Mesendoderm (in vitro differentiated cells): ENCODE measurements at places on chromosomes 16 and 17.

GRCh38 chr17:225551-225950 is 44.1 kb upstream of the DOC2B start:
- DNase-seq, result no peak

DNA sequence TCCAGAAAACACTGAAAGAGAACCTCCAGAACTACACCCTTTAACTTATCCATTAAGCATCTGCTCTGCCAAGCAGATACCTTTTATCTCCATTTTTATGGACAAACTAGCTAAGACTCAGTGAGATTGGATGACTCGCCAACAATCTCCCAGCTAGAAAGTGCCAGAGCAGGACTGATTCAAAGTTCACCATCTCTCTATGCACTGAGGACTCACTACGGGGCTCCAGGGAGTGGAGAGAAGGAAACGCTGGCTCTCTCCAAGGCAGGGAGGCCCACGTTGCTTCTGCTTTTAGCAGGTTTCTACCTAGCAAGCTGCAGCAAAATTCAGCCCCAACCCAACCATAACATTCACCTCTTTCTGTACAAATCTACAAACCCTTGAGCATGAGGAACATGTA is 52.8 kb upstream of the ARHGAP44 start:
- DNase-seq, result no peak

DNA sequence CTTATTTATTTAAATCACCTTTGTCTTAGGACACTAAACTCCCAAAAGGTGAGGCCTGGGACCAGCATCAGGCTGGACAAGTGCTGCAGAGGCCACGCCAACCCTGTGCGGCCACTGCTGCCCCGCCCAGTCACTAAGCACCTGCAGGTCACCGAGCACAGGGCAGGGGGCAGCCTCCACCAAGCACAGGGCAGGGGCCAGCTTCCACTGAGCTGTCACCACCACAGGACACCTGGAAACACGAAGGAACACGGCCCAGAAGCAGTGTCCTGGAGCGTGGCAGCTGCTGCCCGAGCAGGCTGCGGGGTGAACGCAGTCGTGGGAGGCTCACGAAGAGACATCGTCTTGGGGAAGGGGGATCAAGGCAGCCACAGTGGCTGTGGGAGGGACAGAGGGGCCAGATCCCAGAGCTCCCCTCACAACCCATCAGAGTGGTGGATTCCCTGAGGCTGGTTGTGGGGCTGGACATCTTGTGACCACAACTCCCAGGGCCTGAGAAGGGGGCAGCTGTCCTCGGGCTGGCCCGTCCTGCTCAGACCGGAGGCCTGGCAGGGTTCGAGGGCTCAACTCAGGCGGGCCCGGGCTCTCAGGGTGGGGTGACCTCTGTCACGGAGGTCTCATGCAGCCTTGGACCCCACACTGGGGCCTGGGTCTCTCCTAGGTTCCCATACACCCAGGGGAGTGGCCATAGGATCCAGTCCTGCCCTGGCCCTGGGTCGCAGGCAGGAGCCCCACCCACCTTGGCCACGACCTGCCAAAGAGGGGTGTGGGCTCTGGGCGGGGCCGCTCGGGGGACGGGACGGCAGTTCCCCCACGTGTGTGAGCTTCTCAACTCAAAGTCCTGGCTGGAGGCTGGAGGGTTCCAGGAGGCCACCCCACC is 18.7 kb downstream of the RAB40B start:
- peak; percentile 9 for DNase-seq

- DNase-seq, result no peak
Measured at GRCh38 chr16:73285436-73286201, 237.7 kb upstream of the ZFHX3 start.

- peak; percentile 5 for DNase-seq
Measured at GRCh38 chr17:64742326-64742725, 80.2 kb upstream of the SMURF2 start.

- no peak for DNase-seq
Measured at GRCh38 chr17:12995106-12995895, 22.5 kb downstream of the ELAC2 start.

- no peak for DNase-seq
Measured at GRCh38 chr16:70586731-70587130, 59.6 kb upstream of the IL34 start.

DNA sequence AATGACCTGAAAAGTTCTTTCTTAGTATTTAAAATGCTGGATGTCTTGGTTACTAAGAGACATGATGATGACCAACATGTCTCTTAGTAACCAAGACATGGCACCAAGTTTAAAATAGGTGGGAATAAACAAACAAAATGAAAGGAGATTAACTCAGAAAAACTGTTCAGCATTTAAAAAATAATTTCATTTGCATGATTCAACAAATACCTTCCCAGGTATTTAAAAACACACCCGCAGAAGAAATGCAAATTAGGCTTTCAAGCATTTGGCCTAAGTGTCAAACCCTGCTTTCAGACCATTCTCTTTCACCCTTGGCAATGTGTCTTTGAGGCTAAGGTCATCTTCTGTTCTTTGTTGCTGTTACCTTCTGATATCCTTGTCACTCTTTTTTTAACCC is 91.4 kb upstream of the CORO6 start:
- DNase-seq, result no peak

DNA sequence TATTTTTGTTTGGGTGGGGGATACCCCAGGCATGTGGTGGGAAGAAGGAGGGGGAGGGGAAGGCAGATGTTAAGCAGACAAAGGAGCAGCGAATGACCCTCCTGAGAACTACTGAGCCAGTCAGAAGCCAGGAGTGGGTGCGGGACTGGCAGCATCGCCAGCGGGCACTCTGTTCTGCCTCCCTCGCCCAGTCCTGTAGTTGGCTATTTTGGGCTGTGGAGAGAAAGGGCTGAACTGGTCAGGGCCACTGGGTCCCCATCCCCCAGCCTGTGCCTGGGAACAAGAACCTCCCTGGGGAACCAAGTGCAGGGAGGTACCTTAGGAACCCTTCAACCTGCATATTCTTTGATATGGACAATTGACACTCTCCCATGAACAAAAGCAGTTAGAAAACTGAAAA is 6.4 kb downstream of the LRRC3C start:
- no peak for DNase-seq

DNA sequence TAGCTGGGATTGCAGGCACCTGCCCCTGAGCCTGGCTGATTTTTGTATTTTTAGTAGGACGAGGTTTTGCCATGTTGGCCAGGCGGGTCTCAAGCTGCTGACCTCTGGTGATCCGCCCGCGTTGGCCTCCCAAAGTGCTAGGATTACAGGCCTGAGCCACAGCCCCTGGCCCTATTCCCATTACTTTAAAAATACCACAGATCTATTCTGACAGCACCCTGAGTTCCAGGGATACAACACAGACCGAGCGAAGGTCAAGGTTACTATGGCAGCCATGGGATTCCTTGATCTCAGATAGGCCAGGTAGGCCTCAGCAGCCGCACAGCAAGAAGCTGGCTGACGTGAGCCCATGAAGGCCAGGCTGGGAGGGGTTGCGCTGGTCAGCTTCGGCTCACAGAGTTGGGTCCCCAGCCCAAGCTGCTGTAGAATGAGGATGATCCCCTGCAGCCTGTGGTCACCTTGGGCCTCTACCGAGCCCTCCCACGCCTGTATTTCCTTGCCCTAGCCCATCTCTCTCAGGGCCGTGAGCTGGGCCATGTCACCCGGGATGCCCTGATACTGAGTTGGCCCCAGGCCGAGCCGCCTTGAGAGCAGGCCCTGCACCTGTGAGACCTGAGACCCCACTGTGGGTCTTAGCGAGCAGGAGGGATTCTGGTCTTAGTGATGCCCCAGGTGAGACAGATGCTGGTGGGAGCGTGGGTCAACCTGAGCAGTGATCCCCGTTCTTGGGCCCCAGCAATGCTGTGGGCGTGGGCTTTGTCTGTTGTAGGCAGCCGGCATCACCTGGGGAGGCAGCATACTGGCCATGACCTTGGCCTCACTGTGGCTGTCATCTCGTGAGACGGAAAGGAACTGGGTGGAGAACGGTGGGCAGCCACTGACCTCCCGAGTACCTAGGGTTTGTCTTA is 16.9 kb upstream of the RNF213 start:
- DNase-seq, result no peak
